ENCODE measurements at places on chromosomes 13 and 19.

DNA sequence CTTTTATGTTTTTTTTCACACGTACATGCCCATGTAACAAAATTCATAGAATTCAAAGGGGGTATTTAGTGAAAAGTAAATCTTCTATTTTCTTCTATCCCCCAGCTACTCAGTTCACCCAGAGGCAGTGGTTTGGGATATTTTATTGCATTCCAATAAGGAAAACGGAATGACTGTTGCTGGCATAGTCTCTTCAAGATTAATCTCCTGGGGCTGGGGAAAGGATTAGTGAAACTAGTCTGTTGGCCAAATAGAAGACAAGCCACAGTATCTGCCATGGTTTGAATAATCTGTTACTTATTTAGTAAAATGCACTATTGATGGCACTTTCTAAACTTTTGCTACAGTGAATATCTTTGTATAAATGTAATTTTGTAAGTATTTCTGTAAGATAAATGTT, 122.0 kb downstream of the NDFIP2 start:
- no peak for DNase-seq

DNA sequence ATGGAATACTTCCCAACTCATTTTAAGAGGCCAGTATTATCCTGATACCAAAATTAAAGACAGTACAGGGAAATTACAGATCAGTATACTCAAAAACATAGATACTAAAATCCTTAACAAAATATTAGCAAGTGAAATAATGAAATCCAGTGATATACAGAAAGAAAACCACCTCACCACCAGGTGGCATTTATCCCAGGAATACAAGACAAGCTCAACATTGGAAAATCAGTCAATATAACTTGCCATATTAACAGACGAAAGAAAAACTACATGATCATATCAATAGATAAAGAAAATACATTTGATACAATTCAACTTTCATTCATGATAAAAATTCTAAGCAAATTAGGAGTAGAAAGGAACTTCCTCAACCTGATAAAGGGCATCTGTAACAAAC, 6.7 kb upstream of the GNA15 start:
- no peak for DNase-seq

DNA sequence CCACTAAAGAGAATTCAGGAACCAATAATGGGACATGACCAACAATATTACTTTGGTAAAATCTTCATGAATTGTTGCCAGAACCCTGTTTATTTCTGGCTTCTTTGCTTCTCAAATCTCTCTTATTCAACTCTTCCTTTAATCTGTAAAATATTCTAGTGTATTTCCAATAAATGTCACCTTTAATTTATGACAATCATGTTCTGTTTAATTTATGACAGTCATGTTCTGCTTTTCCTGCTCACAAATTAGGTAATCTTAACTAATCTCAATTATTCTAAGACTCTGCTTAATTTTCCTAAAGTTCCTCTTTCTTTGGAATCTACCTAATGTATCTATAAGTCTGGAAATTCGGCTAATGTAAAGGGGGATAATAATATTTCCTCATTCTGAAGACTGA, 847.6 kb upstream of the KLHL1 start:
- DNase-seq, result no peak

DNA sequence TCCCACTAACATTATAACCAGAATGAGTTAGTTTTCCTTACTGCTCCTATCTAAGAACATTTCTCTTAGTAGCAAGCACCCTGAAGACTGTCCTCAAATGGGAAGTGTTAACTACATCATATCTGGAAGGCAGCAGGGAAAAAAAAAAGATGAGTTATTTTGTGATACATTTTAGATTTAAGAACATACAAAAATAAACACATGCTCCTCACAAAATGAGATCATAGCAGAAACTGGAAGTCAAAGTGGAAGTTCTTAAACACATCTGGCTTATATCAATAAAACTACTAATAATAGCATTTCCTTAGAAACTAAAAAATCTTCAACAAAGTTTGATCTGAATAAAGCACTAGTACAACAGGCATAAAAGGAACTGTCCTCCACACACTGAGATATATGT, 70.4 kb downstream of the SLITRK6 start:
- no peak for DNase-seq

GRCh38 chr13:63048653-63049052, 1633.0 kb upstream of the PCDH20 start:
- DNase-seq, result no peak

DNA sequence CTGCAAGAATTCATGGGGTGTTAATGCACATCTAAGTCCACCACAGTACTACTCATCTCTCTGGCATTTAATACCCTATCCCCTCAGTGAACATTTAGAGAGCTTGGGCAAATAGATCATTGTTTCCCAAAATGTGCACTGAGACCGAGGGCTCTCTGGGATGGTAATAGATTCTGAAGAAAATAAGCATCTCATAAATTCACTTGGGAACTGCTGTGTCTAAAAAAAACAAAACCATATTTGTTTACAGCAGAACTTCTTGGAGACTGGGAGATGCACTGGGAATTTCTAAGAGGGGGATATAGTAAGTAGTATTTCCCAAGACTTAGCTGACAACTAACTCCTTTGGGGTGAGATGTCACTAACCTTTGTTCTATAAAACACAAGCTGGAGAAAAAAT, 58.4 kb downstream of the ENOX1 start:
- DNase-seq, result no peak

DNA sequence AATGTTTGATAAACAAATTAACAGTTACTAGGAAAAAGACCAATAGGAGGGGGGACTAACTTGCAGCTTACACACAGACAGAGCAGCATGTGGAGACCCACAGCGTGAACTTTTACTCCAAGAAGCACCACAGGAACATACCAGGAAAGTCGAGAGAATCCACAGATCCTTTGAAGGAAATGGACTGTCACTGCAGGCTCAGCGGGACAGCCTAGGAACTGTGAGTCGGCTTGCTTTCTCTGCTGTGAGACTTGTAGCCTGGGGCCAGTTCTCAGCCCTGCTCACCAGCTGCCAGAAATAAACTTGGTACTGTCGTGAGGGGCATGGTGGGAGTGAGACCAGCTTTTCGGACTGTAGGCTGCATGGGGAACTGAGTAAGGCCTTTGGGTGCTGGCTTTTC, 1211.5 kb downstream of the PCDH17 start:
- DNase-seq, result no peak

All from CD4-positive, alpha-beta T cell treated with Interferon gamma for 1 hour (primary cell).